OCI-M1 (cell line): ENCODE measurements at places on chromosomes 2 and 18.
A peak's percentile ranks its signal among the peaks of the same experiment; 100 is the strongest.

DNA sequence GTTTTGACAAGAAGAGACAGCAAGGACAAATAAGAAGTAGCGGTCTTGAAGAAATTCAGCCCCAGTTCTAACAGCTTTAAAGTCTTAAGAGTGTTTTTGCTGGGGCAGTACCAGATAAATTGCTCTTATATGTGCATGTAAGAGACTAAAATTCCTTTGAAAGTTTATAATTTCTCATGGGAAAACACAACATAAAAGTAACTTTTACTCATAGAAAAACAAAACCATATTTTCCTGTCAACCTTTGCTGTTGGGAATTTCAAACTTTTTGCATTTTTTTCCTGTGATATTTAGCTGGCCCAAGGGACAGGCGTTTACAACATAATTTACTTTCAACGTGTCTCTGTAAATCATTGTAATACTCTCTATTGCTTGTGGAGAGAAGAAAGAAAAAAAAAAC lies 767.8 kb upstream of the ZEB2 start:
- no peak for DNase-seq

DNA sequence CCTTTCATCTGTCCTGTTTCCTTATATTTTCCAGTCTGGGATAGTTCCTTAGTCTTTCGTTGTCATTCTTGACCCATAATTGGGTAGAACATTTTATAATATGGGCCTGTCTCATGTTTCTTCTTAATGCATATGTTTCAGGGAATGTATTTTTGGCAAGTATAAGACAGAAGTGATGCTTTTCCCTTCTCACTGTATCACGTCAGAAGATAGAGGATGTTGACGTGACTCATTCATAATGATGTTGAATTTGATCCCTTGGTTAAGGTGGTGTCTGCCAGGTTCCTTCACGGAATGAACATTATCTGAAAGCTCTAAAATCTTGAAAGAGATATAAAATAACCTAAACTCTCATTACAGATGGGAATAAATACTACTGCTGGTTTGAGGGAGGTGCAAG lies 18.8 kb downstream of the CDH7 start:
- no peak for DNase-seq

GRCh38 chr2:5849562-5849961 lies 157.4 kb downstream of the SOX11 start:
- DNase-seq = no peak

GRCh38 chr2:194539425-194539824 lies 1117.6 kb upstream of the SLC39A10 start:
- no peak for DNase-seq

GRCh38 chr2:173991856-173992588 lies 26.8 kb upstream of the SP3 start:
- no peak for DNase-seq

DNA sequence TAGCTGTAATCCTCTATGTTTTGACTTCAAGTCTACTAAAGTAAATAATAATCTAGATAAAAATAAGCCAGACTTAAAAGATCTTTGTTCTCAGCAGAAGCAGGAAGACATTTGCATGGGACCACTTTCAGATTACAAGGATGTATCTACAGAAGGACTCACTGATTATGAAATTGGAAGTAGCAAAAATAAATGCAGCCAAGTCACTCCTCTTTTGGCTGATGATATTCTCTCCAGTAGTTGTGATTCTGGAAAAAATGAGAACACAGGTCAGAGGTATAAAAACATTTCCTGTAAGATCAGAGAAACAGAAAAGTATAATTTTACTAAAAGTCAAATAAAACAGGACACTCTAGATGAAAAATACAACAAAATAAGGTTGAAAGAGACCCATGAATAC lies 338.4 kb downstream of the ZNF804A start:
- no peak for DNase-seq

DNA sequence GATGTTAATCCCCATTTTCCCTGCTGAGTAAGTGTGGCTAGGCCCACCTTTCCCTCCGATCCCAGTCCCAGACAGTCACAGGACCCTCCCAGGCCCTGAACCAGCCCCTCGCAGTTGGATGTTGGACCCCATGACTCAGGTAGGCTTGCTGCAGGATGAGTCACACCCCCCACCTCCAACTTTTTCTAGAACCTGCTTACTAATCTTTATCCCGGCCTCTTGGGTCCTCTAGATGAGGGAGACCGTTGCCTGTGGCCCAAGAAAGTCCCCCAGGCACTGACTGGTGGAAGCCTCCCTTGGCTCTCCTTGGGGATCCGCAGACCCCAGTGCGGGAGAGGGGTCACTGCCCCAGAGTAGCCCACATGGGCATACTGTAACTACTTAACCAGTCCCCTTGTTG lies 98.5 kb downstream of the SMAD7 start:
- DNase-seq = no peak

DNA sequence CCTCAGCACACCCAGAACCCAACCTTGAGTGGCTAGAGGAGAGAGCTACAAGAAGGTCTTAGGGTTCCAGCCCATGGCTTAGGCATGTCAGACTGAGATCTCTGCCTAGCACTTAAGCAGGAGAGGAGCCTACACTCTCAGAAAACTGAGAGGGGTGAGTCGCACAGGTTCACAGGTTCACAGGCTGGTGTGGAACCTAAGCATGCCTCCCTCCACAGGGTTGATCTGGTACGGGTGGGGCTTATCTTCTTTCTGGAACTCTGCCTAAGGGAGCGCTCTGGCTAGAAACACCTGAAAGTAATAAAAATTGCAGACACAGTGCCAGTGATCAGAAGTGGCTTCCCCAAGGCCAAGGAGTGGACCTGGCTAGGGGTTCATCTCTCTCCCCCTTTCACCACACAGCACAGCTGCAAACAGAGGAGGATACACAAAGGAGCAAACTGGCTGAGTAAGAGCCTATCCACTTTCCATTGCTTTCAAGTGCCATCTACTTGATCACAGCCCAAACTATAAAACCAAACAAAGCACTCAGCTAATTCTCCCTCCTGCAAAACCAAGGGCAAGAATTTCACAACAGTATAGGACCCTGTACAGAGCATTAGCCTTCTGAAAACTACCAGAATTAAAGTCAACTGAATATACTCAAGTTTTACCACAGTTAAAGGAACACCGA lies 481.9 kb upstream of the SETBP1 start:
- no peak for DNase-seq

DNA sequence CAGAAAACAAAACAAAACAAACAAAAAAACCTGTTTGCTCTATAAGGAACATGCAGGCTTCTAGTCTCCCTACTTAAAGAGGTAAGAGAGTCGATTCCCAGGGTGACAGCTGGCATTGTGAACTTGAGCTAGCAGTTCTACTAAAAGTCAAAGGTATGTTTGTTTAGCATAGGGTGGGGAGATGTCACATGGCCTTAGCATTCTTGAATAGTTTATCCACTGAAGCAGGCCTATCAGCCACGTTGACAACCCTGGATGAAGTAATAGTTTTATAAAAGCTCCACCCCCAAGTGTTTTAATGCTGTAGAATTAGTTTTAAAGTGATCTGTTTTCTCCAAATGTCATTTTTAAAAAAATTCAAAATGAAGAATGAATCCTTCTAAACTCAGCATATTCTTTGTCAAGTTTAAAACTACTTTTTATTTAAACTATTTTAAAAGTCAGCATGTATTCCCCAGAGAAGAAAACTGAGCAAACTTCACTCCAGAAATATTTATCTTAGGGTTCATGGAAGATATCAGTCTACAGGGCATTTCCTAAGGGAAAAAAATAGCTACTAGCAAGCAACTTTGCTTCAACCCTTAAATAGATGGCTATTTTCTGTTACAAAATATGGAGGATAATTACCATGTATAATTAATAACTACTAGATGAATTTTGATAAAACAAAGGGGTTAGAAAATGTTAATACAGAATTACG lies 1.7 kb downstream of the MYOM1 start:
- peak; percentile 77 for DNase-seq

DNA sequence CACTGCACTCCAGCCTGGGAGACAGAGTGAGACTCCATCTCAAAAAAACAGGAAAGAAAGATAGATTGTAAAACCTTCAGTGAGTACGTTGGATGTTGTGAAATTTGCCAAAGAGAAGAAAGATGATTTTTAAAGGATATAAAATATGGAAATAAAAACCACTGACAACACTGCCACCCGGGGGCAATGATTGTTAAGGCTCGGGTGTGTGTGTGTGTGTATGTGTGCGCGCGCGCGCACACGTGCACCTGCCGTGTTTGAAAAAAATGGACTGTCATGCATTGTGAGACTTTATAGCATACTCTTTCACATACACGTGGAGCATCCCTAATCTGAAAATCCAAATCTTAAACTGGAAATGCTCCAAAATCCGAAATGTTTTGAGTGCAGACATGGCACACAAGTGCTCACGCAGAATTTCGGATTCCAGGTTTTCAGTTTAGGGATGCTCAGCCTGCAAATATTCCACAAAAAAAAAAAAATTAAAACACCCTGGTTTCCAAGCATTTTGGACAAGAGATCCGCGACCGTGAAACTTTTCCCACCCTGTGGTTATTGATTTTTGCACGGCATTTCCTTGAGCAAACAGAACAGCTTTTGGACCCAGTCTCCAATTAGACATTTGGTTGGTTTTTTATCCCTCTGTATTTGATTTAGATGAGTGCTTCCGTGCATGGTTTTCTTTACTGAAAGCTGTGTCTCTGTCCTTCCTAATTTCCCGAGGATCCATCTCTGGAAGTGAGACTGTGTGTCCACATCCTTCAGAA lies 269.2 kb downstream of the AGAP1 start:
- DNase-seq = no peak

GRCh38 chr18:73549236-73549635 lies 598.4 kb downstream of the FBXO15 start:
- DNase-seq = no peak

DNA sequence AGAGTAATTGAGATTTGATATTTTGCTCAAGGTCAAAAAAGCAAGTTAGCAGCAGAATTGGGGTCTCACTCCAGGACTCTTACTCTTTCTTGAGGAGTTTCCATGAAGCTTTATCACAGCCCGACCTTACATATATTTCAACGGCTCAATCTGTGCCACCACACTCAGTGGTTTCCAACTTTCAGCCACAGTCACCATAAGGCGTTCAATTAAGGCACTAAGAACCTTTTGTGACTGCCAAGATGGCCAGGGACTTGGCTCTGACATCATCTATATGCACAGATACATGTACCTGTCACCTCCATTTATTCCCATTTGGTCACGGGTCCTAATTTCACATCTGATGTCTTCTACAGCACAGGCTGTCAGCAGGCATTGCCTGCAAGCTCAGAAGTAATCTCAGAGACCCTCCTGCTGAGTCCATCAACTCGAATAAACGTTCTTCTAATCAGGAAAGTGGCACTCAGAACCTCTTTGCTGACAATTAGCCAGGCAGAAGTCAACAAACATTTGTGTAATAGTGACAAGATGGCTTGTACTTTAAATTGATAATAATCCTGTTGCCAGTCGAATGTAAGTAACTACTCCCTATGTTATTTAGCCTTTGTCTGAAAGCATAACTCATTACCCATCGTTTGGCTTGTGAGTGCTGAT lies 16.1 kb downstream of the DYTN start:
- no peak for DNase-seq
